ENCODE measurements at places on chromosomes 12 and 14.

- no peak for DNase-seq
These were observed 388.2 kb downstream of the FUT8 start for GRCh38 chr14:65800694-65801093.

DNA sequence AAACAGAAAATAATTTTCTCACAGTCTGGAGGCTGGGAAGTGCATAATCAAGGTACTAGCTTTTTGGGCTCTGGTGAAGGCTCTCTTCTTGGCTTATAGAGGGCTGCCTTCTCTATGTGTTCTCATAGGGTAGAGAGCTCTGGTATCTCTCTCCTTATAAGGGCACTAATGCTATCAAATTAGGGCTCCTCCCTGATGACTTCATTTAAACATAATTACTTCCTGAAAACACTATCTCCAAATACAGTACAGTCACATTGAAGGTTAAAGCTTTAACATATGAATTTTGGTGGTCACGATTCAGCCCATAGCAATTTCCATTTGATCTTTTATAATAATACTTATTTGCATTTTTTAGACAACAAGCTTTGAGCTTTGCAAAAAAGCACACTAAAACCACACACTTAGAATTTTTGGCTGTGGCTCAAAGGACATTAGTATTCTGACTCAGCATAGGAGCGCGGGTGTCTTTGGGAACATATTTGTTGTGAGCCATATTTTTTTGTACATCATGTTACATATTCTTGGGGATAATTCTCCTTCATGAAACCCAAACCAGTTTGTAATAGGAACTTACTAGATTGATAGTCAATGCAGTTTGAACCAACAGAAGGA lies 808.1 kb upstream of the FBXO33 start:
- DNase-seq = no peak

DNA sequence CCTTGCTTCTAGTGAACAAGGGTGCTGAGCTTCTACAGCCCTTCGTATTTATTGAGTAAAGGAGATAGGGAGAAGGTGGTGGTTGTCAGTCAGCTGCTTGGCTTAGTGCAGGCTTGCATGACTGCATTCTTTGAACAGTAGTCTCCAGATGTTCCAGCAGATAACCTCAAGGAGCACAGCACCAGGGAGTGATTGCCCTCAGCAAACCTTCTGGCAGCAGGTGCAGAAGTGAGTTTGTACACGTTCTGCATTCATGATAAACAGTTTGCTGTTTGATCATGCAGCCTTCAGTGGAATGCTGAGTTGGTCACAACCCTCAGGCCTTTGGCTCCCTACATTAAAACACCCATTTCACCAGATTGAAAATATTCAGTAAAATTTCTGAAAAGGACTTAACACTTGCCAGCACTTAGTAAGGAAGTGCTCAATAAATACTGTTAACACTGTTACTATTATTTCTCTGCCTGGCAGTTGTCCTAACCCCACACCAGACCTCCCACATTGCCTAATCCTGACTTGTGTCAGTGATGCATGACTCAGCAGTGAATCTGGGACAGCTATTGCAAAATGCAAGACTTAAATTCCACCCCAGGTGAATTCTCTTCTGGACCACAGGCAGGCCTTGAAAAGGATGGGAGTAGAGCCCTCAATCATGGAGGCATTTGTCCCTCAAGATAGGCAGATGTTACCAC lies 18.9 kb upstream of the CARMIL3 start:
- DNase-seq = peak; percentile 59

- no peak for DNase-seq
These were observed 169.2 kb downstream of the PIK3C2G start for GRCh38 chr12:18430425-18431048.

DNA sequence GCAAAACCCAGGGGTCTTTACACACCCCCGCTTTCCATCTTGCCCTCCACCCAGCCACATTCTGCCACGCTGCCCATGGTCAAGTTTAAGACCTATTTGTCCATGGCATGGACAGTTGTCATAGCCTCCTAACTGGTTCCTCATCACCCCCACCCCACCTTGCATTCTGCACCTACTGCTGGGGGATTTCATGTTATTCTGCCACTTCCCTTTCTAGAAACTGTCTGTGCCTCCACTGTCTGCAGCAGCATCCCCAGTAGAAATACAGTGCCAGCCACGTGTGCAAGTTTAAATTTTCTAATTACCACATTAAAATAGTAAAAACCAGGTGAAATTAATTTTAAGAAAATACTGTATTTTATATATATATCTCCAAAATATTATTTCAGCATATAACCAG lies 63.2 kb downstream of the WDR20 start:
- no peak for DNase-seq

DNA sequence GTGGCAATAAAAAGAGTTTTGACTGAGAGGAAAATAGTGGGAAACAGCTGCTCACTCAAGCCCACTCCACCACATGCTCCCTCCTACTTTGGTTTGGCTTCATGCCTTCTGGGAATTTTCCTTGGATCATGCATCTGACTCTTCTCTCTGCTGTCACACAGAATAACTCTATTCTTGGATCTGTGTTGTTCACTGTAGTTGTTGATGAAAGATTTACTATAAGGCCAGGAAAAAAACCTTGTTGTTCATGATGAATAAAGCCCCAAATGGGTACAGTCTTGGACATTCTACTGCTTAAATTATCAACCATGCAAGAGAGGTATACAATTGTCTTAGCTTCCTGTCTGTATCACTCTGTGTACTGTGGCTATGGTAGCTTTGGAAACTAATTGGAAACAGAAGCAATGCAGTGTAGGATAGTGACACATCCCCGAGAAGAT lies 70.5 kb downstream of the TMX1 start:
- DNase-seq = no peak

DNA sequence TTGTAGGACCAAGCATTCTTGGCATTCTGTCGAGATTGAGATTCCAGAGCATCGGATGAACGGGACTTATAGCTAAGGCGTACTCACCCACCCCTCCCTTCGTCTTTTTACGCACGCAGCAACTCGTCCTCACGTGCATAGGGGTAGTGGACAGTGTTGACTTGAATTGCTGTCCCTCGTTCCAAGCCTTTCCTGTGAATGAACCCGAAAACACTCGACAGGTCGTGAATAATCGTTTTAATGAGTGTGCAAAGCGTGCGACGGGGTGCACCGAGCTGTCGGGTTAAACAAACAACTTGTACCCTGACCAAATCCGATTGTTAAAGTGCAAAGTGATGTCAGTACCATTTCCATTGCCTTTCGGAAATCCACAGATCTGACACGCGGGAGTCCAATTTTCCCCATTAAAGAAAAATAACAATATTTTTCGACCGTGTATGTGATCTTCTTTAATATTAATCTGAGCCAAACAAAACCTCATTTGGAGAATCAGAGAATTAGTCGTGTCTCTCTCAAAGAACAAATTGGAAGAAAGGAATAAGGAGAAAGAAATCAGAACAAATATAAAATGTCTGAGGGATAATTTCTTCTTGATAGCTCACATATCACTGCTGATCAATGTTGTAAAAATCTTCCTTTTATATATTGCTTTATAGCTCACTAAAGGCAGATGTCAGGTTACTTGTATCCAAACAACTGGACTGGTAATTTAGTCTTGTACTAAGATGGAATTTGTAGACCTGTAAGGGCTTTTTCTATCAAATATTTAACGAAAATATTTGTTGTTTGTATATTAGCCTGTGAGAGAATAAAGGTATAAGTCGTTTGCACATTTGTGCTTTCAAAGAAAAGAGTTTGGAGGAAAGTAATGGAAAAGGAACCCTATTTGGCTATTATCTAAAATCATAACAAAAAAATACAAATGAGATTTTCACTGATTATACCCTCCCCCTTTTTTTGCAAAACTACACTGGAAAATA lies 11.8 kb downstream of the FOXG1 start:
- no peak for DNase-seq

GRCh38 chr12:623865-624372 lies 39.3 kb downstream of the NINJ2 start:
- no peak for DNase-seq

- no peak for DNase-seq
These were observed 278.3 kb downstream of the AKAP6 start for GRCh38 chr14:32607399-32607798.

DNA sequence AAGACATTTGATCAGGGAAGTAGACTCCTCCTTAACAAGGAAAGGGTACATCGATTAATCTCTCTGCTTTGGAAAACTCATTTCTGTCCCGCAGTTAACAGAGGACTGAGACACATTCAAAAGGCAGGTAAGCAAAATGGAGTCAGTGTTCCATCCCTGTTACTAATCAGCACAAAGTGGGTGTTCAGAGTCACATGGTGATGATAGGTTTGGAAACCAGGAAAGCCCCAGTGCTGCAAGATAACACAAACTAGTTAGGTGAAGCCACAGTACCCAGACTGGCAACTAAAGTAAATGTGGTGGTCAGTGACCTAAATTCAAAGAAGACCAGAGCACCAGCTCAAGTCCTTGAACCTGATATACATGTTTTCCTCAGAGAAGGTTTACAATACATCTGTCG lies 1.8 kb downstream of the OR4K17 start:
- DNase-seq = no peak

- DNase-seq = peak; percentile 71
These were observed 310.9 kb downstream of the ADGRD1 start for GRCh38 chr12:131264635-131265034.

DNA sequence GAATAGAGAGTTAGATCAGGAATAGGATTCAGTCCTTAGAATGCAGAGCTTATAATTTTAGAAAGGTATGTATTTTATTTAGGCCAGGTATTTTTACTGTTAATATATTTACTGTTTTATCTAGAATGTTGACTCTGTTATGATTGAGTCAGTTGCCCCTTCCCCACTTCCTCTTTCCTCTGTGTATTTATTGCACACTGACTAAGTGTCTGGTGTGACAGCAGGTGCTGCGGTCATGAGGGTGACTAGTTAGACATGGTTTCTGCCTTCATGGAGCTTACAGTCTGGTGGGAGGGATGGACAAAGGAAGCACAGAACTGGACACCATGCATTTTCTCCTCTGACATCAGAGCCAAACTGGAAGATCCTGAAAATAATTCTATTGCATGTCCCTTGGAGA lies 159.8 kb downstream of the CACNA1C start:
- no peak for DNase-seq

DNA sequence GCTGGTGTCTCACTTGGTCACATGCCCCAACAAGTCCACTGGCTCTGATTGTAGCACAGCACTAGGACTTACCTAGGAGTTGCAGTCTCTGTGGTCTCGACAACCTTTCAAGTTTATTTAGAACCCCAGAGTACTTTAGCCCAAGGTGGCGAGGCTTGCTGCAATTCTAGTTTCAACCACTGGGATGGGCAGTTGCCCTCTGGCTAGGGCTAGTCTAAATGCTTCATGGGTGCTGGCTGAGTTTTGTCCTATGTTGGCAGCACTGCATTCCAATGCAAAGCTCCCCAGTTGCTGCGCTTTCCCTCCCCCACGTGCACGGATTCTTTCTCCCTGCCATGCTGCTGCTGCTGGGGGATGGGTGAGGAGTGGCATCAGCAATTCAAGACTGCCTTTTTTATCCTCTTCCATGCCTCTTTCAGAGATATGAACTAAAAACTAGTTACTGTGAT lies 207.9 kb downstream of the SYNE2 start:
- DNase-seq = peak; percentile 23

- peak; percentile 85 for DNase-seq
These were observed at the start of gene CDK17 for GRCh38 chr12:96399919-96400630. Gene CDK17, minus strand, starts transcription at chr12:96400439. Its CDS starts 65,603 bp downstream, at chr12:96334836.

- no peak for DNase-seq
These were observed 394.5 kb upstream of the ATP2B1 start for GRCh38 chr12:90102957-90103652.
